ENCODE measurements at places on chromosomes 7 and 10.

DNA sequence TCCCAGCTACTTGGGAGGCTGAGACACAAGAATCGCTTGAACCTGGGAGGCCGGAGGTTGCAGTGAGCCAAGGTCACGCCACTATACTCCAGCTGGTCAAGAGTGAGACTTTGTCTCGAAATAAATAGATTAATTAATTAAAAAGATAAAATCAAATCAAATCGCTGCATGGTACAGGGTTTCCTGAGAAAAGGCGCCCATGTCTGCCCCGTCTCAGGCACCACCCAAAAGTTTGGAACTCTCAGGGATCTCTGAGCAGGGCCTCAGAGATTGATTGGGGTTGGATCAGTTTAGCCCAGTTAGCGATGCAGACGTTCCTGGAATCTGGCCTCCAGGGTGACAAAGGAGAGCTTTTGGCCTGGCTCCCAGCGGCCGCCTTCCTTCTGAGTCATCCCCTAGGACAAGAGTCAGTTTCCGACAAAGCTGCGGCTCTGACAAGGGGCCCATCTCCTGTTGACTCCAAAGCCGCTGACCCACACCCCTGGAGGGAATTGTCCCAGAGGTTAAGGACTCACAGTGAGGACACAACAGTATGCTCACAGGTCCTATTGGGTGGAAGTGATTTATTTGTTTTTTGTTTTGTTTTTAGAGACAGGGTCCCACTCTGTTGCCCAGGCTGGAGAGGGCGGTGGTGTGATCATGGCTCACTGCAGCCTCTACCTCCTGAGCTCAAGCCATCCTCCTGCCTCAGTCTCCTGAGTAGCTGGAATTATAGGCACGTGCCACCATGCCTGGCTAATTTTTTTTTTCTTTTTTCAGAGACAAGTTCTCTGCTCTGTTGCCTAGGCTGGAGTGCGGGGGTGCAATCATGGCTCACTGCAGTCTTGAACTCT is 6.8 kb downstream of the ORAI2 start:
- no peak for DNase-seq

- no peak for DNase-seq
Measured at GRCh38 chr7:87154166-87154565, 1.9 kb downstream of the DMTF1 start.

- no peak for DNase-seq
Measured at GRCh38 chr10:17740668-17741067, 11.3 kb upstream of the TMEM236 start.

DNA sequence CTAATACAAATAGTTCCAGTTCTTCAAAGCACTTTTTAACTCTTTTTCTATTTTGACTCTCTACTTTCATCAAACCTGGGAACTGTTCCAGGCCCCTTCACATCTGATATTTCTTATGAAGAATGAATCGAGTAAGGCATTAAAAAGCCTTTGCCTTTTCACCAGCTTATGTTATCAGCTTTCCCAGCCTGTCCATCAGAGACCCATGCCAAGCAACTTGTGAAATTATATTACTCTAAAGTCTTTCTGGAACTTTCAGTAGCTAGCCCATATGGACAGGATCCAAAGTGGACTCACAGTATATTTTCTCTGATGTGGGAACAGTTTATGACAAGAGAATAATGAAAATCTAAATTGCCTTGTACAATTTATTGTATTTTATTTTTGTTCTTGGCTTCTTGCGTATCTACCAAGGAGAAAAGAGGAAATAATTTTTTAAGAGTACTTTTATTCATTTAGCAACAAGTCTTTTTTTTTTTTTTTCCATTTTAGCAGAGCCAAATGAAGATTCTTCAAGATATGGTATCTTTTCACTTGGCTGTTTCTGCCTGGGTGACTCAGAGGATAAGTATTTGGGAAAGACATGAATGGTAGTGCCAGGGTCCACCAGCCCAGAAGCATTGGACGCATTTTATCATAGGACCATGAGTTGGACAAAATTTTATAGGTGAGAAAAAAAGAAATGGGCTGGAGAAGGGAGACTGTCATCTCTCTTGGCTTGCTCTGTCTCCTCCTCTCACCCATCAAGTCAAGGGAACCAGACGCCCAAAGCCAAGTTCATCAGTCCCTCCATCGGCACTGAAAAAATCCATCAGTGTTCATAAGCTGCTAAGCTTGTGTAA is 195.8 kb upstream of the NEBL start:
- no peak for DNase-seq

DNA sequence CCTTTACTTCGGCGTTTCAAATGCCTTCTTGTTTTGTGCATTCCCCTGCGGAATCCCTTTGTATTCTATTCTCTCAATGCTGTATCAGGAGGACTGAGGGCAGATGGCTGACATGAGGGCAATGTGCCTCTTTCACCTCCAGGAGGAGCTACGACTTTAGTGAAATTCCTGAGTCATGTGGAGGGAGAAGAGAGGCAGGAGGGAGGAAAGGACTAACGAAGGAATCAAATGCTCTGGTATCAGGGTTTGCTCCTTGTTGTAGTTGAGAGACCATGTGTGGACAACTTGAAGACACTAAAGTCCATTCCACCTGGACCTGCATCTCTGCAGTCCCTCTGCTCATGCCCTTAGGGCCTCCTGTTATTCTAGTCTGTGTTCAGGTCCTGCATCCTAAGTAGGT is 40.2 kb upstream of the PRSS58 start:
- no peak for DNase-seq
